Activated T-cell treated with anti-CD3 and anti-CD28 coated beads for 48 hours (primary cell): ENCODE measurements at places on chromosomes 7 and 10.

DNA sequence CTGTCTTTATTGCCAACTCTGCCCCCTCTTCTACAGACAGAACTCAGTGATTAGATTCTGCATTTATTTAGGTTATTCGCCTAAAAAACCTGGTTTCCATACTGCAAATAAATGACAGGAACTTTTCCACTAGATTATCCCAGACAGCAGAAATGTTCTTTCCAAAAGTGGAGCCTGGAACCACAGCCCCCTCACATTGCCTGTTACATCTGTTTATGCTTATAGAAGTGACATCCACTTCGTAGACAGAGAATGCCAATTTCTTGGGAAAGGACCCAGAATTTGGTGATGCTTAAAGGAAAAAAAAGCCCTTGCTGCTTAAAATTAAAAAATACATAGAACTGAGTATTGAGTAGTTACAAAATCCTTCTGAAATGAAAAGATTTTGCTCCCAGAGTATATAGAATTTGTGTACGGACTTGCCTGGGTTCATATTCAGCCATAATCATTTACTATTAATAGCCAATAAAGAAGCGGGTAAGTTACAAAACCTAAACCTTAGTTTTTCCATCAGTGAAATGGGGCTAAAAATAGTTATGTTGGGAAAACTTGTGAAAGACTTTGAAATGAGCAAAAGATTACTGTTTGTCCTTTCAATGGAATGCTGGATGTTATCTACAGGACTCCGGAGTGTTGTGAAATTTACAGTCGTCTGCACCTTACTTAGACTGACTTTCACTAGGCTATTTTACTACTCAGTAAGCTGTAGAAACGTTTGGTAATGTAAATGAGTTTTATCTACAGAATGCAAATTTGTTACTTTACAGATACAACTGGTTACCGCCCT is 1.1 kb upstream of the PPP1R9A start:
- DNase-seq, result no peak

- DNase-seq, result no peak
Measured at GRCh38 chr7:101535351-101535751, 93.7 kb downstream of the MYL10 start.

DNA sequence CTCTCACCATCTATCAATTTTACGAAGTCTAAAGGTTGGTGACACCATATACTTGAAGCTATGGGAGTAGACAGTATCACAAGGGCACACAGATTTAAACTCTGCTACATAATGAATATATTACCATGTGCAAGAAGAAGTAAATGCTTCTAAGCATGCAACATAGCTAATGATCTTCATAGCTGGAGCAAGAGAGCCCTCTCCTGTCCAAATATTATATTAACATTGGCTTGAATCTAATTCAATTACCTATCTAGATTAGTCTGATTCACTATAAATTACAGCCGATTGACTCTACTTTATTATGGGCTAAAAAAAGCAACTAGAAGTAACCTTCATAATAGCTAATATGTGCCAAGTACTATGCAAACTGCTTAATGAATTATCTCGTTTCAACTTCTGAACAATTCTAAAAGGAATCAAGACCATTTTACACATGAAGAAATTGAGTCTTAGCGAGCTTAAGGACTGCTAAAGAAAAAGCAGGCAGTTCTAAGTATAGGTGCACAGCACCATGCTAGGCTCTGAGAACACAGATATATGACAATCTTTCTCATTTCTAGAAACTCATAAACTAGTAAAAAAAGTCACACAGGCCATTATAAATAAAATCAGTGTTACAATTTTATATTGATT is 21.9 kb downstream of the FRA10AC1 start:
- DNase-seq, result no peak

DNA sequence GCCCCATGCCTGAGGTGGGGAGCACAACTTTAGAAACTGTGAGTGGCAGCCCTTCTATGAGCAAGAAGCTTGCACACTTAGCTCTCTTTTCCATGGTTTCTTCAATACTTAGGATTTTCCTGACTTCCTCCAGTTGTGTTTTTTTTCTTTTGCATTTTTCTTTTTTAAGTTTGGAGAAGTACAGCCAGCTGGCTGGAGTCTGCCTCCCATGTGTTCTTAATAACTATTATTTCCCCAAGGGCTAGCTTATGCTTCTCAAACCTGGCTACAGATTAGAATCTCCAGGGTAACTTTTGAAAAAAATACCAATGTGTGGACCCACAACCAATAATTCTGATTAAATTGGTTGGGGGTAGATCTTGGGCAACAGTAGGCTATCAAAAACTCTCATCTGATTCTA is 37.4 kb upstream of the MEOX2 start:
- DNase-seq, result no peak

- DNase-seq, result no peak
Measured at GRCh38 chr7:137801003-137801402, 45.8 kb downstream of the DGKI start.

DNA sequence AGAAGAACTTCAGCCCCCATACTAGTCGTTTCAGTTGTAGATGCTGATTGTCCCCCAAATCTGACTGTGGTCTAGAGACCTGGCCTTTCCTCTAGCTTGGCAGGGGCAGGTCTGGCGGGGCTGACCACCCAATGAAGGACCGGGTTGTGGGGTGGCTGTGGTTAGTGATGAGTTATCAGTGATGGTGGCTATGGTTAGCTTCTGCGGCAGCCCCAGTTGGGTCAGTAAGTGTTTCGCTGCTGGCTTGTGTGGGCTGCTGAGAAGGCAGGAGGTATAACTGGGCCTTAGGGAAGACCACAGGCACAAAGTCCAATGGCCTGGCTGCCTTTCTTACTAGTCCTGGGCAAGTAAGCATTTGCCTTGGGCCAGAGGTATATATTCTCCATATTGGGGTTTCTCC is 21.3 kb downstream of the VWA2 start:
- DNase-seq, result no peak

GRCh38 chr10:93445097-93445960 is 36.8 kb downstream of the MYOF start:
- no peak for DNase-seq

GRCh38 chr7:30977896-30978564 is 14.3 kb downstream of the GHRHR start:
- no peak for DNase-seq

- no peak for DNase-seq
Measured at GRCh38 chr7:77565917-77566316, 28.8 kb downstream of the PTPN12 start.
